ENCODE measurements at places on chromosomes 11 and 22. TPM values are rescaled to one million over a fixed set of nuclear protein-coding genes. Genes with fewer than 3 reads are reported as not detected.

Gene SLC35C1
- total RNA-seq: 28.8 TPM

Gene TAF10
- 67.0 TPM for total RNA-seq

Gene VWCE
- total RNA-seq: not detected

Gene ADAMTS8
- 0.27 TPM for total RNA-seq

Gene SCN4B
- total RNA-seq: 1.1 TPM

Gene DEFB131B
- not detected for total RNA-seq

Gene MEI1
- not detected for total RNA-seq

Gene SUN2
- 168 TPM for total RNA-seq

Gene MN1
- total RNA-seq: 1.1 TPM

Gene SPI1
- 35.5 TPM for total RNA-seq

Gene CD248
- total RNA-seq: 8.2 TPM

Gene KDM4D
- 0.27 TPM for total RNA-seq

Gene SYT9
- total RNA-seq: not detected

Gene HARBI1
- 4.8 TPM for total RNA-seq

Gene KCTD21
- 41.6 TPM for total RNA-seq

Gene P2RY2
- total RNA-seq: 13.1 TPM

Gene RFPL1
- total RNA-seq: not detected

Gene GAL
- not detected for total RNA-seq

Gene ZW10
- total RNA-seq: 8.2 TPM

All from transverse colon (tissue), 4 donors.